ENCODE measurements at places on chromosomes 2 and 18.

DNA sequence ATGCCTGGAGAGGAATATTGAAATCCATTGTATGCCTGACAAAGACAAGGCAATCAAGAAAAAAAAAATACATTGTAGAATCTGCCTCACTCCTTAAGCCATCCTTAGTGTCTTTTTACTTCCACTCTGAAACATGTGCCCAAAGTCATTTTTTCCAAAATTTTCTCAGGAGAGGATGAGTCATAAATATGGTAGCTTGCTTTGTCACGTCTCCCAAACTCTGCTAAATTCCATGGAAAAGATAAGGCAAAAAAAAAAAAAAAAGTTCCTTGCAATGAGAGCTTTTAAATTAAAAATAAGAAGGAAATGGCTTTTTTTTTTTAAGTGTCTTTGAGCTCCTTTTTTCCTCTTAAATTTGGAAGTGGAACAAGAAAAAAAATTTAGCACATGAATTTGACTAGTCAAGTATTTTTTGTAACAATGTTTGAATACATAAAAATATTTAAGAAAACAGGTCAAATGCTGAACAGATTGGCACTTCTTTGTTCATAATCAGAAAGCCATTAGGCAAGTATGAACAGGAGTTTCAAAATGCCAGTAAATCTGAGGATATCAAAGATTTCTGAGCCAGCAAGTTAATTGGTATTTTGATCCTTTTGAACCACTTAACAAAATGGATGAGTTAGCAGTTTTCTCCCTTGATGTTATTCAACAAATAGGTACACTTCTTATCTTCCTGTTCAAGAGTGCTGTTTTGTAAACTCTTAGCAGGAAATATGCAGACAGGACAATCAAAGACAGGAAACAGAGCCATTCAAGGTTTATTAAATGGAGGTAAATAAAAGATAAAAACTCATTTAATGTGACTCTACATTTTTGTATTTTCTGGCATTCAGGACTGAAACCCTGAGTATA, 247.3 kb upstream of the SP5 start:
- DNase-seq = no peak

- no peak for DNase-seq
These were observed 28.4 kb downstream of the E2F6 start for GRCh38 chr2:11437602-11438001.

- DNase-seq = no peak
These were observed 73.6 kb downstream of the OTX1 start for GRCh38 chr2:63124218-63124617.

GRCh38 chr2:52387937-52388590, 1356.1 kb upstream of the NRXN1 start:
- no peak for DNase-seq

- no peak for DNase-seq
These were observed 2.1 kb downstream of the KIDINS220 start for GRCh38 chr2:8835279-8835678.

GRCh38 chr18:57077786-57078552, 68.9 kb upstream of the BOD1L2 start:
- DNase-seq = no peak

GRCh38 chr18:62802523-62802922, 87.2 kb downstream of the PHLPP1 start:
- DNase-seq = no peak

DNA sequence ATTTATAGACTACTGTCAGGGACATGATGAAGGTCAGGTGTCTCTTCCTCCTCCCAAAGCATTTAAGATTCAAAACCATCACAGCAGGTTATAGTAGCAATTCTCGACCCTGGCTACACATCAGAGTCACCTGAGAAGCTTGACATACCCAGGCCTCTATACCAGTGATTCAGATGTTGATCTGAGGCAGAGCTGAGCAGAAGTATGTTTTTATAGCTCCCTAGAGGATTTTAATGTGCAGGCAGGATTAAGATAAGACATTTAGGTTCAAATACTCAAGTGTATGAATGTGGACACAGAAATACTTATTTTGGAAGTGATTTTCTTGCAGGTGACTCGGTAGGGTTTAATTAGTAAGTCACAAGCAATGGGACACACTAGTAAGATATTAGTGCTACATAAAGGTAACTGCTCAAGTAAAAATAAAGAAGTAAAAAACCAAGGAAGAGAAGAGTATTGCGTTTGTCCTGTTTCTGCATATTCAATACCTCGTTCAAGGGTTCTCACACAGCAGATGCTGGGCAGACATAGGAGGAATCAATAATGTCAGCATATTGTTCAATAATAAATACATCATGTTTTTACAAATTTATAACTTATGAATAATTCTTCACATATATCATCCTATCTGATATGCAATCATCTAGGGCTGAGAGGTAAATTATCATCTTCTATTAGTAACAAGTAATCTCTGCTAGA, 7.0 kb downstream of the GCFC2 start:
- no peak for DNase-seq

DNA sequence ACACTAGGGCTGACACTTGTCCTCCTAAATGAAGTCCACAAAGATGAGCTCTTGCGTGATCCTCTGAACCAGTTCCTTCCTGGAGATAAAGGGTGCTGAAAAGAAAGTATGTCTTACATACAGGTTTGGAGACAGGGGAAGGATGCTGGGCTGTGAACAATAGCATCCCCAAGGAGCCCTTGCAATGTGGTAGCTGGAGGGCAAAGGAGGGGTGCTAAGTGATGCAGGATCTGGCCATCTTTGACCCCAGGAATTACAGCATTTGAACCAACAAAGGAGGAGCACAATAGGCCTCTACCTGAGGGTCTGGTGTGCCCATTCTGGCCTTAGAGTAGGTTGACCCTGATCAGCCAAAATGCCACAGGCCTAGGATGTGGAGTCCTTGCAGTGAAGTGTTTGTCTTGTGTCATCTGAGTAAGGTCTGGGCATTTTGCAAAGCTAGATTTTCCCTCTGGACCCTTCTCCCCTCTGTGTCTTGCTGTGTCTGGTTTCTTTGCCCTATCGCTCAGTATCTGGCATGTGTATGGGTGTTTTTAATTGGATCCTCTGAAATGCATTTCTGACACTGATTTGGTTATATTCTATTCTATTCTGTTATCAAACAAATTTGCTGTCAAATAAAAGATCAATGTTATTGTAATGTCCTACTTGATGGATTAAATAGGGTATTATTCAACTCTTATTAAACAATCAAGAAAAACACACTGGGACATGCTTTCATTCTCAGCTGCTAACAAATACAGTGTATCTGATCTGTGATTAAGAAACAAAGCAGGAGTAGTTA, 364.8 kb upstream of the MEIS1 start:
- no peak for DNase-seq

DNA sequence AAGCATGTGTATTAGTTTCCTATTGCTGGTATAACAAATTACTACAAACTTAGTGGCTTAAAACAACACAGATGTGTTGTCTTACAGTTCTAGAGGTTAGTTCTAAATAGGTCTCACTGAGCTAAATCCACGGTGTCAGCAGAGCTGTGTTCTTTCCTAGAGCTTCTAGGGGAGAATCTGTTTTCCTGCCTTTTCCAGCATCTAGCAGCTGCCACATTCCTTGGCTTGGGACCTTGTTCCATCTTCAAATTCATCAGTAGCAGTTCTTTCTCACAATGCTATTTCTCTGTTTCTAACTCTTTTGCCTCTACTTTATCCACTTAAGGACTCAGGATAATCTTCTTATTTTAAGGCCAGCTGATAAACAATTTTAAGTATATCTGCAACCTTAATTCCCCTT, 32.2 kb upstream of the CREB1 start:
- DNase-seq = no peak

- no peak for DNase-seq
These were observed 38.2 kb downstream of the MC2R start for GRCh38 chr18:13877157-13877556.

DNA sequence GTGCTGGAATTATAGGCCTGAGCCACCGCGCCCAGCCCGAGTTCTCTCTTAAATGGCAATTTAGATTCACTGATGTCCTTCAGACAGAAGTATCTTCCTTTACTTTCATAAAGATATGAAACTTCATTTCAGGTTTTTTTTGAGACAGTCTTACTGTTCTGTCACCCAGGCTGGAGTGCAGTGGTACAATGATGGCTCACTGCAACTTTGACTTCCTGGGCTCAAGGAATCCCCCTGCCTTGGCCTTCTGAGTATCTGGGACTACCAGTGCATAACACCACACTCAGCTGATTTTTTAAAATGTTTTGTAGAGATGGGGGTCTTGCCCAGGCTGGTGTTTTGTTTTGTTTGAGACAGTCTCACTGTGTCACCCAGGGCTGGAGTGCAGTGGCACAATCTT, 13.2 kb downstream of the ITGB1BP1 start:
- no peak for DNase-seq

DNA sequence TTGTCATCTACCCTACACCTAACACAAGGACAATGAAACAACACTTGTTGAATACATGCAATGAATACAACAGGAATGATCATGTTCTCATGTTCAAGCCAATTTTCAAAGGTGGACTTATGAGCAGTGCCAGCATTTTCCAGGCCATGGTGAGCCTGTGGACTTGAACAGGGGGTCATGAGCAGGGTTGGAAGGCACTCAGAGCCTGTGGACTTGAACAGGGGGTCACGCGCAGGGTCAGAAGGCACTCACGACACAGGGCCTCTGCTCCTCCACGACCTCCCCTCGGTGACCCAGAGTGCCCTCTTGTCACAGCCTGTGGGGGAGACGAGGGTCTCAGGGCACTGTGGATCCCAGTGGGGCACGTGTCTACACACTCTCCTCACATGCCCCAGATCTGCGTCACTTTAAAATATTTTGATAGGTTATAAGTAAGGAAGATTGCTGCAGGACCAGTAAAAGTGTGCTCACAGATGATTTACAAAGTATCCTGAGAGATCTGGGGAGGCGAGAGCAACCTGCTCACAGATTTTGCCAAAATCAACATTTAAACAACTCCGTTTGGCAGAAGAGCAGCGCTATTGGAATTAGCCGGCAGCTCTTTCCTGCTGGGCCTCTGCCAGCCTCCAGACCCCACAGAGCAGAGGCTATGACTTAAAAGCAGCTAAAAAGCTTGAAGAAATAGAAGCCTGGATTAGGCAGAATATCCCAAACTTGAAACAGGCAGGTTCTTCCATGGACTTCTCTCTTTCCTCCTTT, 121.9 kb downstream of the TMEM18 start:
- no peak for DNase-seq

DNA sequence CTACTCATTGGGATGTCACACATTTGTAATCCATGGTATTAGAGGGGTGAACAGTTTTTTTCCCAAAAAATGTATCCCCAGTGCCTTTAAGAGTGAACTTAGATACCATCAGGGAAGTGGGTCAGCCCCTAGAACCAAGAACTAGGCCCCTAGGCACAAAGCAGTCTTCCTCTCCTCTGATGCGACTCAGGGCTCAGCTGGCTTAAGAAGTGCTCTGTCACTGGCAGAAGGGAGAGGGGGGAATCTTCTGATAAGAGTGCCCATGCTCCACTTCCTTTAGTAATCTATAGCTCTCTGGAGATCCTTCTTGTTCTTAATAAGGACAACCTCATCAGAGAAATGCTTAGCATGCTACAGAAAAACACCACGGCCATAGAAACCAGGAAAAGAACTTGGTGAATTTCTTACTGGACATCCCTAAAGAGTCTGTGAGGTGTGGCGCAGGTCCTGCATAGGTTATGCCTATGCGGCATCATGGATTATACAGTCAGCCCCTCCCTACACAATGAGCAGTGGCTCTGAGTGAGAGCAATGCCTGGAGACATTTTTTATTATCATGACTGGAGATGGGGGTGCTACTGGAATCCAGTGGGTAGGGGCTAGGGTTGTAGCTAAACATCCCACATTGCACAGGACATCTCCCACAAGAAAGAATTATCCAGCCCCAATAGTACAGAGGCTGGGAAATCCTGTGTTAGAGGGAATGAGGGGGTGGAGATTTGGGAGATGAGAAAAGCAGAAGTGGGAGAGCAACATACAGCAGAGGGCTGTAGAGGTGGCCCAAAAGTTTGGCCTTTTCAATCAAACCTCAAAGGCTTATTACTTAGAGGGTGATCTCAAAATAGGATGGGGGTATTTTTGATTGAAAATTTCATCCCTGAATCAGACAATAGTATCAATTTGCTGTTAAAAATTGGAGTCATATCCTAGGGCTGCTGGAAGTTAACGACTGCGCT, 21.7 kb upstream of the ZNF385B start:
- DNase-seq = no peak

- DNase-seq = no peak
These were observed 10.5 kb upstream of the DSG2 start for GRCh38 chr18:31487246-31488015.

- no peak for DNase-seq
These were observed 227.4 kb downstream of the DCC start for GRCh38 chr18:52567360-52567759.

- DNase-seq = no peak
These were observed 27.9 kb upstream of the RNU4ATAC start for GRCh38 chr2:121502781-121503180.

GRCh38 chr2:217810260-217810659, 192.5 kb downstream of the TNS1 start:
- no peak for DNase-seq

DNA sequence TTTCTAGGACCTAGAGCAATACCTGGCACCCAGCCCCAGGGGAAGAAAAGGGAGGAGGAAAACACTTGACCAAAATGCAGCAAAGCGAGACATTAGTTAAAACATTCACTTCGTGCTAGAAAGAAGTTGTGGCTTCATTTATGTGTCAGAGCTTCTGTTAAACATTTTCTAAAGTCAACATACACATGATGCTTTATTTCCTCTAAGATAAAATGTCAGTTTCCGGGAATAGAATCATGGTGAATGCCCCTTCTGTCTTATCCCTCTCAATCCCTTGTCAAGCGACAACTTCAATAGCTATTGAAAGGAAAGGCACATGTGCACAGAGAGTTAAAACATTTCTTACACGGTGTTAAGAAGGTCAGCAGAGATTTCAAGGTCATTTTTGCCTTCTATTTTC, 404.6 kb upstream of the CWC22 start:
- DNase-seq = no peak

- DNase-seq = peak; percentile 62
These were observed 128.3 kb upstream of the HS6ST1 start for GRCh38 chr2:128446874-128447537.

GRCh38 chr2:229728370-229728769, 14.0 kb upstream of the DNER start:
- no peak for DNase-seq

GRCh38 chr2:68295516-68295915, 24.2 kb downstream of the CNRIP1 start:
- DNase-seq = no peak

DNA sequence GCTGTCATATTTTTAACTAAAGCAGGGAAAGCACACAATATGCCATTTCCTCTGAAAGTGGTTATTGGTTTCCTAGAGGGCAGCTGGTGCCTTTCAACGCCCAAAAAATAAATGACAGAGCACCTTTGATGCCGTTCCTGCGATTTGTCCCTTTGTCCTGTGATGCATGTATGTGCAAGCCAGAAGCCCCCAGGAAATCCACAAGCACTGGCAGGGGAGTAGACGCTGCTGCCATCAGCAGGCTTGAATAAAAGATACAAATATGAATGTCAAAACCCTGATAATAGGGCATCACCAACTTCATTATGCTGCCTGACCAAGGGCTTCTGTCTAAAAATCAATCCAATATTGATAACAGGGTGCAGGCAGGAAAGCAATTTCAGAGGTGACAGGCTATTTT, 246.1 kb downstream of the FBXO15 start:
- no peak for DNase-seq

- DNase-seq = no peak
These were observed 40.2 kb upstream of the LCLAT1 start for GRCh38 chr2:30406853-30407252.

- no peak for DNase-seq
These were observed 140.9 kb downstream of the DIS3L2 start for GRCh38 chr2:232102380-232102779.

GRCh38 chr18:72324677-72325076, 219.5 kb downstream of the CBLN2 start:
- no peak for DNase-seq

- DNase-seq = no peak
These were observed 65.3 kb upstream of the FOXI3 start for GRCh38 chr2:88517759-88518201.

All from cardiac septum (tissue), 1 donor.